Activated B cell treated with CpG ODN at 0.5 μM for 24 hours (primary cell): ENCODE measurements at places on chromosomes 2 and 18. TPM values are rescaled to one million over a fixed set of nuclear protein-coding genes. Genes with fewer than 3 reads are reported as not detected.

DNA sequence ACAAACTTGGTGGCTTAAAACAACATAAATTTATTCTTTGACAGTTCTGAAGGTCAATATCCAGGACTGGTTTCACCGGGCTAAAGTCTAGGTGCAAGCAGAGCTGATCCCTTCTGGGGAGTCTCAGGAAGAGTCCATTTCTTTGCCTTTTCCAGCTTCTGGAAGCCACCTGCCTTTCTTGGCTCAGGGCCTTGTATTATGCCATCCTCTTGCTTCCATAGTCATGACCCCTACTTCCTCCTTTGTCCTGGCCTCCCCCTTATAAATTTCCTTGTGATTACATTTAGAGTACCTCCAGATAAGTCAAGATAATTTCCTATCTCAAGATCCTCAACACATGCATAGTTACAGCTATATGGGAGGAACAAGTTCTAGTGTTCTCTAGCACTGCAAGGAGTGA is 1089.5 kb downstream of the LRP1B start:
- no peak for DNase-seq

DNA sequence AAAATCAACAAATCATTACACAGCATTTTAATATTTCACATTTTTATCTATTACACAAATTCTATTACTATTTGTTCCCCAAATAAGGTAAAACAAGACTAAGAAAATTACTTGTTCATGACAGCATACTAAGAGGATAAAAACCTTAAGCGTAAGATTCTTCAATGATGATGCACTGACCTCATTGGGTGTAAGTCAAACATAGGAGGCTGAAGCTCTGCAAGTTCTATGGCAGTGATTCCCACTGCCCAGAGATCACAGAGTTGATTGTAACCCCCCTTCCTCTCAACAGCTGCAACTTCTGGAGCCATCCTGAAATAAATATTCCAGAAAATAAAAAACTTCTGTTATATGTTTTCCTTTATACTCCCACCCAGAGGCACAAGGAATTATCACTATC is 82.2 kb upstream of the CDKL4 start:
- DNase-seq = no peak

- no peak for DNase-seq
These were observed 492 bp downstream of the CHRNA1 start for GRCh38 chr2:174763780-174764179.

DNA sequence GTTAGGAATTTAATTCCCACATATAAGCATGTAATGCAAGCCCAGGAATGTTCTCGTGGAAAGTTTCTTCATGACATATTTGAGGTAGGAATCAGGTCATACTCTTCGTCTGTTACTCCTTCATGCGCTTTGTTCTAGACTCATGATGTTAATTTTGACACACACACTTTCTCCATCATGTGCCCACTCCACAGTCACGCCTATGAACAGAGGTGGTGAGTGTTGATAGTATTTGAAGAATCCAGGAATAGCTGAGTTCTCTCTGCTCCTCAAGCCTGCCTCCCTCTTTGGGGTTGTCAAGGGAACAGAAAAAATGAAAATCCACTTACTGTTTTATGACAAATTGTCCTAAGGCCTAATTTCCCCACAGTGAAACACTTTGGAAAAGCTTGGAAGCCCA is 117.3 kb upstream of the SERPINE2 start:
- no peak for DNase-seq

- no peak for DNase-seq
These were observed 267.5 kb downstream of the PIK3C3 start for GRCh38 chr18:42222557-42222956.

DNA sequence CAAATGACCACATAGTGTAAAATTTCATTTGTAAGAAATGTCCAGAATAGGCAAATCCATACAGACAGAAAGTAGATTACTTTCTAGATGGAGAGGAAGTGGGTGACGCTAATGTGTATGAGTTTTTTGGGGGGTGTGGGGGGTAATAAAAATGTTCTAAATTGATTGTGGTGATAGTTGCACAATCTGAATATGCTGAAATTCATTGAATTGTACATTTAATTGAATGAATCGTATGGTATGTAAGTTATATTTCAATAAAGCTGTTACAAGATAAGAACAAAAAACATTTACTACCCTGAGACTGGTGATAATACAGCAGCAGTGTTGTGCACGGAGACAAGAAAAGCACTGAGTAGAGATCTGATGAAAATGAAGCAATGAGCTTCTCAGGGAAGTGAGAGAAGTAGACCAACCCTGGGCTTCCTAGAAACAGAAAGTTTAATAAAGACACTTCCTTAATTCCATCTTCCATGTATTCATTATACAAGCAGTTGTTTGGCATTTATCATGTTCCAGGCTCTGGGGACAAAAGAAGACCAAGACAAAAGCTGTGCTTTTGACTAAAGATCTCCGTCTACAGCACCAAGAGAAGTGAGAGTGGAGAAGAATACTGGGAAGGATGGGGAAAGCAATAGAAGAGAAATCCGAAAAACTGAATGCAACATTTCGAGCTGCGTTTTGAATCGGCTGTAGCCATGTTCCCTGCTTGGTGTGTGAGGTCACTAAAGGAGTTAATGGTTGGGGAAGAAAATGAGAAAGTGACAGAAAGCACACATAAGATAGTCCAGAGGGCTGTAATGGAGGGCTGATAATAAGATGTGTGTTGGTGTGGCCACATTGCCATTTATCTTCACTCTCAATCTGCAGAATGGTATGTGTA is 1.8 kb upstream of the PDE11A start:
- no peak for DNase-seq

DNA sequence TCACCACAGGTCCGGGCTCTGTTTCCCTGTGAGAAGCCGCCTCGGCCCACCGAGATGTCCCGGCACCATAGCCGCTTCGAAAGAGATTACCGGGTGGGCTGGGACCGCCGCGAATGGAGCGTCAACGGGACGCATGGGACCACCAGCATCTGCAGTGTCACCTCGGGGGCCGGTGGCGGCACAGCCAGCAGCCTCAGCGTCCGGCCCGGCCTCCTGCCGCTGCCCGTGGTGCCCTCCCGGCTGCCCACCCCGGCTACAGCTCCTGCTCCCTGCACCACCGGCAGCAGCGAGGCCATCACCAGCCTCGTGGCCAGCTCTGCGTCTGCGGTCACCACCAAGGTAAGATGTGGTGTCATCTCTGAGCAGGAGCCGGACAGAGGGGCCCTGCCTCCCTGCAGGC is 177.2 kb downstream of the KLHL29 start:
- DNase-seq = no peak

Gene RIT2
- not detected in 2 replicates for total RNA-seq

GRCh38 chr2:152493417-152493816 is 158.4 kb downstream of the FMNL2 start:
- no peak for DNase-seq

GRCh38 chr2:192500550-192501200 is 305.9 kb upstream of the TMEFF2 start:
- no peak for DNase-seq

Gene RBMS1
- 23.9 and 30.9 TPM in 2 replicates for total RNA-seq

DNA sequence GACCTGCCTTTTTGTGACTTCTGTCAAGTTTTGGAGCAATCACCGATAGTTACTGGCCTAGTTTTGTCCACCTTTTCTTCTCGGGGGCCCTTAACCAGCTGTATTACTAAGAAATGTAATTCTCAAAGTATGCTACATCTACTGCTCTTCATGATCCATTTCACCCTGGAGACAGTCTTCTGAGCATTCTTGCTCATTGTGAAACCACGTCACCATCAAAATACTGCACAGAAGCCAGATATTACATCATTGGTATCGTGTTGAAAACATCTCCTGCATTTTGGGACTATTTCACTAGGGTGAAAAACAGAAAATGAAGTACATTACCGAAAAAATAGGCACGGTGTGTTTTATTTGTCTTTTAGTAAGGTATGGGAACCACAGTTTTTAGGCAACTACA is 11.7 kb downstream of the LYPD6B start:
- DNase-seq = no peak

DNA sequence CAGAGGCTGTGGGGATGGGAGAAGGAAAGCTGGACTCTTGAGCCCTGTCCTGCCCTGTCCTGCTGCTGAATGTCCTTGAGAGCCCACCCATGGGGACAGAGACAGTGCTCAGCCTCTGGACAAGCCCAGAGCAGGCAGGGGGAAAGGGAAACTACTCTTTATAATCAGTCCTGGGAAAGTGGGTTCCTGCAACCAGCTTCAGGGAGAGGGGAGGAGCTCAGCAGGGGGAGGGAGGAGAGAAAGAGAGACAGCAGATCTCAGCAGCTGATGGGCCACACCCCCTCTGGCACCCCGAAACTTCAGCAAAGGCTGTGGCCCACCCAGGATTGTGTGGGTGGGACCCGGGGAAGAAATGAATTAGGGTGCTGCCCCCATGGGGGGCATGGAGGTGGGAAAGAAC is 11.6 kb downstream of the ECEL1 start:
- DNase-seq = no peak

DNA sequence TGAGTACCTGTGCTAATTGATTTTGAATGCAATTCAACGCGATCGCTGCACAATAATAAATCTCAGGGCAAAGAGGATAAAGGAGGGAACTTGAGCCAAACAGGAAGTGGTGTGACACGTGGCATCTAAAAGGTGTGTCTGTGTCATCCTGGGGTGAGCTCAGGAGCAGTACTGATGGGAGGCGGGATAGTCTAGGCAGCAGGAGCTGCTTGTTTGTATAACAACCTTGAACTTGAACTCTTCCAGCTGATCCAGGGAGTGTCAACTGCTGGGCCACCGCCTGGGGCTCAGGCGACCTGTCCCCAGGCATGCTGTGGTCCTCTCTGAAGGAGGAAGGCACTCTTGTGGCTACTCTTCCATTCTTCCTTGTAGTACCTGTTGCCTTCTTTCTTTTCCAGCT is 61.2 kb downstream of the BOD1L2 start:
- DNase-seq = no peak

DNA sequence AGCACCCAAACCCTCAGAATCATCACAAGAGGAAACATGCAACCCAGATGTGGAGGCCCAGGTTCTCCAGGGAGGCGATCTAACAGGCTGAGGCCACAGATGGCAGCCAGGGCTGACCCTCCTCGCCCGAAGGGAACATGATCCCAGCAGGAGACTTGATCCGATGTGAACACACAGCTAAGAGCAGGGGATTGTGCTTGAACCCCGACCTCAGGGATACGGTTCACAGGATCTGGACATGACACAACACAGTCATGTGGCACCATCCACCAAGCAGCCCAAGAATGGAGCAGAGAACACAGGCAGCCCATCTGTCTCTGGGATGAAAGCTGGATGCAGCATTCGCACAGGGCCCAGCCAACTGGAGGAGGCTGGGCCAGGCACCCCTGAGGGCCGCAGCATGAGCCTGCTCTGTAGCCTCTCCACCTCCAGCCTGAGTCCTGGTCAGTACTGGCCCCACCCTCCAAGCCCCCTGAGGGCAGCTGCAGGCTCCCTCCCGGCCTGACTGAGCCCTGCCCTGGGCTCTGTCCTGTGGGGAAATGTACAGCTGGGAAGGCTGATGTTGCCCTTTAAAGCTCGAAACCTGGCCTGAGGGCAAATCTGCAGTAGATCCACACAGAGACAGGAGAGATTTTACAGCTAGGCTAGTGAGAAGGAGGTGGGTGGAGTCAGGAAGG is 39.0 kb downstream of the AQP12A start:
- no peak for DNase-seq

DNA sequence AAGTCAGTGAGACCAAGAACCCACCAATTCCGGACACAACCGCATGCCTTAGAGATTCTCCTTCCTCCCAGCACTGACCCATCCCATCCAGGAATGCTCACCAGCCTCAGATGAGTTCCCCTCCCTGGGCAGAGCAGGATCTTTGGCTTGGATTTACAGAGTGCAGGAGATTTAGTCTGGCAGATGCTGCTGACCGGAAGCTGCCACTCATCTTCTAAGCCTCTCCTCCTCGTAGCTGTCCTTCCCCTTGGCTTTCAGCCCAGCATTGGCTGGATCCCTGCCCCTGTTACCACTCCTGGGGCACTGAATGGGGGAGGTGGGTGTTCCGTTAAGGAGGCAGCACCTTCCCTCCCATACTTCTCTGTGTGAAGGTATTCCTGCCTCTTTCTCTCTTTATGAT is 53.2 kb downstream of the VWA3B start:
- no peak for DNase-seq

Gene RBKS
- 2.5 and 3.1 TPM in 2 replicates for total RNA-seq

DNA sequence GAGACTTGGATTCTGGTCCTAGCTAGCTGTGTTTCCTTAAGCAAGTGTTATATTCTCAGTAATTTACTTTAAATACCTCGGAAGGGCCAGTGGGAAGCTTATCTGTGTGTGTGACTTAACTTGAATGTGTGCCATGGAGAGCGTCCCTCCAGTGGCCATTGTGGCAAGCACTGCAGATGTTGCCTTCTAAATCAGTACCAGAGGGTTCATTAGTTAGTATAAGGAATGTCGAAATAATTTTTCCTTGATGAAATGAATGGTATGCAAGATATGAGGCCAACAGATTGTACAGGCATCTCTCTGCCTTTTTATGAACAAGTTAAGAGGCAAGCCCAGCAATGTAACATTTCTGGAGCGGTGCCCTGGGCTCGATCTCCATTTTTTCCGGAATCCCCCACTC is 52.0 kb downstream of the FBXO36 start:
- no peak for DNase-seq

Gene SMAD7
- total RNA-seq = 6.8 and 6.9 TPM in 2 replicates

- DNase-seq = peak; percentile 25
These were observed 39.6 kb downstream of the DOCK10 start for GRCh38 chr2:225002656-225003045.

Gene BIN1
- 62.5 and 63.5 TPM in 2 replicates for total RNA-seq

DNA sequence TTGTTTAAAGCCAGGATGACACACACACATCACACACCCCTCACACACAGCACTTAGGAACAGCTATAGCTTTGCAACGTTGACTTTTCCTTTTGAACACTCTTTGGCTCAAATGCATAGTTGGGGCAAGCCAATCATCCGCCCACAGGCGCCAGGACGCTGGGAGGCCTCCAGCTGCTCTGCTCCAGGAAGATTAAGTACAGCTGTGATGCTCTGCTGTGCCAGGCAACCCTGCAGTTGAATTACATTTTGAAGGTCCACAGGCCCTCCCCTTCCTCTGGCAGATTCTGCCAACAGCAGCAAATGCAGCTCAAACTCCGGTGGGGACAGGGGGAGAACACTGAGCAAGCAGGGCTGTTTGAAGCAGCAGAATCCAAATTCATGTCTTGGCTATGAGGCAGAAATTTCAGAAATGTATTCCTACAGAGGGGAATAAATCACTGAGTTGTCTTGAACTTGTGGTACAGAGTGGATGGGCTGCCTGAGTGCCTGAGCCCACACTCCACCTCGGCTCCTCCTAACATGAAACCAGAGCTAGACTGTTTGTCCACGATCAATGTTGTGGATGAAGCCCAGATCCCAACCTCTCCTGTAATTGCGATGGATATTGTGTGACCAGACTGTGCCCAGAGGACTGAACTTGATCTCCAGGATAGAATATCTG is 86.5 kb upstream of the PPP1CB start:
- DNase-seq = no peak

Gene PDCD1
- 2.6 and 3.5 TPM in 2 replicates for total RNA-seq
